ENCODE measurements at places on chromosomes 6 and 20.

DNA sequence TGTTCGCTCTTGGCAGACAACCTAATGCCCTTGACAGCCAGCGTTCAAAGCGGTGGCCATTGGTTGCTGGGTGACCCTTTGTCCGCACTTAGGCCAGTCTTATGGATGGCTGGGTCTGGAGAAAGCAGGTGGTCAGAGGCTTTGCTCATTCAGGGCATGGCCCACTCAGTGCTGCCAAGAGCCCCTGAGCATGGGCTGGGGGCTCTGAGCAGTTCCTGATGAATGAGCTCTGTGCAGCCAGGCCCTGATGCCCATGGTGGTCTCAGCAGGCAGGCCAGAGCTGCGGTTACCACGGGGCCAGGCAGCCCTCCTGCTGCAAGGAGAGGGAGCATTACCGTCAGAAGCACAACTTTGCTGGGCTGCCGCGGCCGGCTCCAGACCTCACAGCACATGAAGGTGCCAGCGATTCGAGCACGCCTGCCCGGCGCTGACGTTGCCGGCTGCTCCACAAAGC lies 36.3 kb downstream of the CDH4 start:
- DNase-seq: no peak

- DNase-seq: no peak
These were observed 24.7 kb downstream of the PACSIN1 start for GRCh38 chr6:34490390-34491090.

- no peak for DNase-seq
These were observed 12.0 kb downstream of the CENPW start for GRCh38 chr6:126351960-126352359.

DNA sequence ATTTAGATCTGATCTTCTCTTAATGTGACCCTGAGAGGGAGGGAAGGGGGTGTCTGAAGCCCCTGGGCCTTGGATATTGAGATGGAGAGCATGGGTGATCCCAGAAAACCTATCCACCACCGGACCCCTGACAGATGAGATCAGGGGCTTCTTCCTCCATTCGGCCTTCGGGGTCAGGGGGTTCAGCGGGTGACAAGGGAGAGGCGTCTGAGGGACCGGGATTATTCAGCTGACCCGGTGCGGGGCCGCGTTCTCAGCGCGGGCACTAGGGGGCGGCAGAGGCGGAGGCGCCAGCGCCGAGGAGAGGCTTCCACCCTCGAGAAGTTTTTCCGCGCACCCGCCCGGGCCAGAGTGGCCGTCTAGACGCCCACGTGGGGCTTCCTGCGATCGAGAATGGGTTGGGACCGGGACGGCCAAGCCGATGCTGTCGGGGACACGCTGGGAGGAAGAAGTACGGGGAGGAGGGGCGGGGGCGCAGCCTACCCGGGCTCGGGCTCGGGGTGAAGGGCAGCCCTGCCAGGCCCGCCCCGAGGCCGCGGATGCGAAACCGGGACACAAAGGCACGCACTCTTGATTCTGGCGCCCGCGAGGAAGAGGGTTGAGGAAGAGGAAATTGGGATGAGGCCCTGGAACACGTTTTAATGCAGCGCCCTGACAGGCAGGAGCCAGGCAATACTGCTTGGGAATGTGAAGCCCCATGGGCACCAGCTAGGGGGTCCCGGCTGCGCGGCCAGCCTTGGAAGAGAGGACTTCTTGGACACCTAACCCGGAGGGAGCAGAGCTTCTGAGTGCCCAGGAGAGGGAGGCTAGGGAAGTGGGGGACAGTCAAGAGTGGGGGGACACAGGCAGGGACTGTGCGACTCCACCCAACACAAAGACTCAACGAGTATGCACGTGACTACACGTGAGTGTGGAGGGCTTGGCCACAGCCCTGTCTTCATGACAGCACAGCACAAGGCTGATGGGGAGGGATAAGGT lies 30.6 kb downstream of the COL11A2 start:
- peak; percentile 70 for DNase-seq

DNA sequence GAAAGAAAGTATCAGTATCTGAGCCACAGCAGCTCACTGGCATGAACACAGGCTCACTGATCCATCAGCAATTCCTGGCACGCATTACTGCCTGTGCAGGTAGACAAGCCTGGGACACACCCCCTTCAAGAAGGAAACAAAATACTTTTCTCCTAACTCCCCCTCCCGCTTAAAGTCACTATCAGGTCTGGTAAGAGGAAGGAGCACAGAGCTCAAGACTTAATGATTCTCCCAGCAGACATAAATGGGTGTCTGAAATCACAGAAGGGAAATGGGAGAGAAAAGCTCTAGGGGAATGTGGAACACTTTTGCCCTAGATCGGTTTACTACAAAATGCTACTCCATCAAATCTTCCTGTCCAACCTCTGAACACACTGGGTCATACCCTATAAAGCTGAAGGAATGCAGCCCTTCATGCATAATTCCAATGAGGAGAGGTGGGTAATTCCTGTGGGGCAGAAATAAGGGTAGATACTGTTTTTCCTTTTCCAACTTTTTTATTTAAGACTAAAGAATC lies at the start of gene ADGRF1:
ADGRF1 (minus strand) TSS at position 58 of the 517 bp plus-strand sequence. CDS start 13,271 bp downstream, outside the sequence.
- DNase-seq: no peak

DNA sequence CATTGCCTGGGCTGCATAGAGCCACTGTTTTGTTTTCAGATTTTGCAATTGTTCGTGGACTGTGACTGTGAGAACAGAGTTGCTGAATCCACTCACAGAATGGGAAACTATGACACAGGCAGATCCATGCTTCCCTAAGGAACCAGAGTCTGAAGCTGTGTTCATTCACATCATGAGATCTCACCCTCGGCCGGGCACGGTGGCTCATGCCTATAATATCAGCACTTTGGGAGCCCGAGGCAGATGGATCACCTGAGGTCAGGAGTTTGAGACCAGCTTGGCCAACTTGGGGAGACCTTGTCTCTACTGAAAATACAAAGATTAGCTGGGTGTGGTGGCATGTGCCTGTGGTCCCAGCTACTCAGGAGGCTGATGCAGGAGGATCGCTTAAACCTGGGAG lies 139.2 kb upstream of the SALL4 start:
- DNase-seq: no peak

DNA sequence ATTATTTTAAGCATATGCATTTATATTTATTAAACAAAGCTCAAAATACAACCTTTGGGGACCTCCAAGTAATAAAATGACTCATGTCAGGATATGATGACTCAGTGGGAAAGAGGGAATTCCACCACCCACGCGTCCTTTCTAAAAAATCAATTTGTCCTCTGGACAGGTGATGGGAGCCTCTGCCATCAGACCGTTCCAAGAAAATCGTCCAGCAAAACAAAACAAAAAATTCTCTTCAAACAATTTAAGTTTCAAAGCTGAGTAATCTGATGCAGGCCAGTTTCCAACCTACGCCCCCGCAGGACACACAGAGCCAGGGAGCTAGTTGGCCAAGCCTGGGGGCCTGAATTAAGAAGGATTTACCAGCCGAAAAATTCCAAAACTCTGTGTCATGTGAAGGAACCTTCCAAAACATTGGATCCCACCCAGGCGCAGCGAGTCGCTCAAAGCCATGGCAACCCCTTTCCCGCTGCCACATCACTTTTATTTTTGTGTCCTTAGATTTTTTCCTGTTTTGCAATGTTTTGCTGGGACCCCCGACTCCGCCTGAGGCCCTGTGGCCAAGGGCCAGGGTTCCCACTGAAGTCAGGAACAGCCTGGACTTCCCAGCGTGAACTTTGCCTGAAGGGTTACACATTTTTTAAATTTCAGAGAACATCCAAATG lies 95.3 kb downstream of the NFATC2 start:
- DNase-seq: no peak

DNA sequence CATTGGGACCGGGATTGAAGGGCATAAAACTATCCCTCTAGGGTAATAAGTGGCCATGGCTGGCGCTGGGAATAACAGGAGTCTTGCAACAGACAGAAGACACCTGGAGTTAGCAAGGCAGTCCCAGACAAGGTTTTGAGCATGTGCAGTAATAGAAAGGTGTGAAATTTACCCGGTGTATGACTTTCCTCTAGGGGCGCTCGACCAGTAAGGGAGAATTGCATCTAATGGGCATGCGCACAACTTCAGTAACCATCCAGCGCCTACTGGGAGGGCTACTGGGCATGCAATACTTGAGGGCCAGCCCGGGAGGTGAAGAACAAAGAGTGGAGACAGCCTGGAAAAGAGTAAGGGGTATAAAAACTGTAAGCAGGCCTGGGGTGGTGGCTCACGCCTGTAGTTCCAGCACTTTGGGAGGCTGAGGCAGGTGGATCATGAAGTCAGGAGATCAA lies 32.7 kb downstream of the SERPINB6 start:
- DNase-seq: no peak

GRCh38 chr20:36352843-36353553 lies 46.9 kb downstream of the DLGAP4 start:
- DNase-seq: no peak

- DNase-seq: no peak
These were observed 1.1 kb downstream of the CD109 start for GRCh38 chr6:73696966-73697655.

GRCh38 chr20:5003626-5004025 lies 2.3 kb upstream of the SLC23A2 start:
- DNase-seq: no peak

GRCh38 chr20:57780398-57780797 lies 70.6 kb upstream of the PMEPA1 start:
- no peak for DNase-seq

- DNase-seq: no peak
These were observed 83.3 kb upstream of the PDE10A start for GRCh38 chr6:165746331-165746730.

DNA sequence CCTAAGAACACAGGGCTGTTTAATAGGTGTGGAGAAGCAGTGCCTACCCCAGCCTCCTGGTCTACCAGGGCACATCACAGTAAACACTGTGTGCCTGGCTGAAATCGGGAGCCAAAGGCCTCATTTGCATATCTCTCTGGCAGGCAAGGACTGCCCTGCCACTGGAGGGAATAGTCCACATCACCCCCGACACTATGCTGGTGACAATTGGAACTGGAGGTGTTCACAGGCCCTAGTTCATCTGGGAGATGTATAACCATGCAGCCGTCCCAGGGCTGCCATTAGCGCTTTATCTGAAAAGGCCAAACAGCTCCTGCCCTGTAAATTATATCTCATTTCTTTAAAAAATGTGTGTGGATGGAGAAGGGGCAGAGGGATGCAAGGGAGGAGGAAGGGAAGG lies 150.3 kb downstream of the LINC00237 start:
- no peak for DNase-seq

GRCh38 chr6:28264834-28265401 lies 2.0 kb upstream of the ZSCAN26 start:
- DNase-seq: no peak

DNA sequence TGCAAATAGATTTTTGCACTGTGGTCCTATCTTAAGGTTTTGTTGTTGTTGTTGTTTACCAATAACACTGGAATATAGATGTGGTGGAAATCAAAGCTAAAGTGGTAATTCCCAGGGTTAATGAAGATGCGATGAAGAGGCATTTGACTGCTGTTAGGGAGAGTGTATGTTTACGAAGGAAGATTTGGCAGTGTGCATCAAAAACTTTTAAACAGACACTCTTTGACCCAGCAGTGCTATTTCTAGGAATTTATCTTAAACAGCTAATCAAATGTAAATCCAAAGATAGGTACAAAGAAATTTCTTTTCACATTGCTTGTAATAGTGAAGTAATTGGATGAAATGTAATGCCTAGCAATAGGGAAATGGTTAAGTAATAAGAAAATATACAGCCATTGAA lies 34.0 kb downstream of the KDM1B start:
- no peak for DNase-seq

DNA sequence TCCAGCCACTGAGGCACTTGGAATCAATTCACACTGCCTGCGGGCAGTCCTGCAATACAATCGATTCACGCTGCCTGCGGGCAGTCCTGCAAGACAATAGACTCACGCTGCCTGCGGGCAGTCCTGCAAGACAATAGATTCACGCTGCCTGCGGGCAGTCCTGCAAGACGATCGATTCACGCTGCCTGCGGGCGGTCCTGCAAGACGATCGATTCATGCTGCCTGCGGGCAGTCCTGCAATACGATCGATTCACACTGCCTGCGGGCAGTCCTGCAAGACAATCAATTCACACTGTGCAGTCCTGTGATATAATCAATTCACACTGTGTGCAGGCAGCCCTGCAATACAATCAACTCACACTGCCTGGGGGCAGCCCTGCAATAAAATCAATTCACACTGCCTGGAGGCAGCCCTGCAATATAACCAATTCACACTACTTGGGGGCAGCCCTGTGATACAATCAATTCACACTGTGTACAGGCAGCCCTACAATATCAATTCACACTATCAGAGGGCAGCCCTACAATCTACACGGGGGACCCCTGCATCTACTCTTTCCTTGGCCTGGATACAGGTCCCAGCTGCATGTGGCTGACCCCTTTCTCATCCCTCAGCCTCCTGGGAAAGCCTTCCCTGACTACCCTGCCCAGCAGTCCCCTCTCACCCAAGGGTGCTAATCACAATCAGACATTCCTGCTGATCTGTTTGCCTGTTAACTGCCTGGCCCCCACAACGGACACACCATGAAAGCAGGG lies 10.4 kb downstream of the TAF4 start:
- DNase-seq: no peak

DNA sequence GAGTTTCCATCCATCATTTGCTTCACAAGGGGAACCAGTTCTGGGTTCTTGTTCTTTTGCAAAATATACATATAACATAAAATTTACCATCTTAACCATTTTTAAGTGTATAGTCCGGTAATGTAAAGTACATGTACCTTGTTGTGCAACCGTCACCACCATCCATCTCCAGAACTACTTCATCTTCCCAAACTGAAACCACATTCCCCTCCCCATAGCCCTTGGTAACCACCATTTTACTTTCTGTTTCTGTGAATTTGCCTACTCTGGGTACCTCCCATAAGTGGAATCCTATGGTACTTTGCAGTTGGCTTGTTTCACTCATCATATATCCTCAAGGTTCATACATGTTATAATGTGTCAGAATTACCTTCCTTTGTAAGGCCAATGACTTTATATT lies 70.3 kb upstream of the DSP start:
- no peak for DNase-seq

- no peak for DNase-seq
These were observed 130.0 kb downstream of the BTBD9 start for GRCh38 chr6:38509713-38510112.

DNA sequence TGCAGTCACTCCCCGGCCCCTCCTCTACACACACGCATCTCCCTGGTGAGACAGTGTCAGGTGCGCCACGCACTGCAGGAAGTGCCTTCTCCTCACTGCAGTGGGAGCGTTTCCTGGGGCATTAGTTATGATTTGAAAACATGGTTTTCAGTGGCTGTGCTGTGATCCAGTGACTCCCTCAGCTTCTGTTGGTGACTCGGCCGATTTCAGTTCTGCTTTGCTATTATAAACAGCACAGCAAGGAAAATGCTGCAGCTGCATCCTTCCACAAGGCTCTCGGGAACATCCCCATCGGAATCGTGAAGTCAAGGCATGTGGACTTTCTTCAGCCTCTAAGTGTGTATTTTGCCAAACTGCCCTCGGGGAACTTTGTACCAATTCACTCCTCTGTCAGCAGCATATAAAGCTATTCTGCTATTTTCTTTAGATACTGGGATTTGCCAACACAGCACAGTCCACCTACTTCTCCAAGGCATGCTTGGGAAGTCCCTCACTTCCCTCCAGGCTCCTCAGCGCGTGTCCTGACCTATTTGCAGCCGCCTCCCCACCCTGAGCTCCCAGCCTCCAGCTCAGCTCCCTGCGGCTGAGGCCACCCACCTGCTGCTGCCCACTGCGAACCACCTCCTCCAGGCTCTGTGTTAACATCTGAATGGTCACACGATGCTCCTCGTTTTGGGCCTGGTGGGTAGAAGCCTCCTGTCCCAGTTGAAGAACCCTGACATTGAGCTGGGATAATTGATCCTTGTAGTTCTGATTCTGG lies 54.5 kb downstream of the GINS1 start:
- DNase-seq: no peak

- no peak for DNase-seq
These were observed 557.3 kb downstream of the CD109 start for GRCh38 chr6:74253261-74253660.
